Lower lobe of right lung (tissue), 2 donors: ENCODE measurements at places on chromosomes 1 and 21.

- DNase-seq: no peak
Observed at GRCh38 chr1:156392452-156392853, 23.4 kb downstream of the RHBG start.

- DNase-seq: no peak
Observed at GRCh38 chr1:183205196-183205781, 19.2 kb downstream of the LAMC2 start.

- no peak for DNase-seq
Observed at GRCh38 chr1:196180847-196181593, 427.2 kb downstream of the KCNT2 start.

DNA sequence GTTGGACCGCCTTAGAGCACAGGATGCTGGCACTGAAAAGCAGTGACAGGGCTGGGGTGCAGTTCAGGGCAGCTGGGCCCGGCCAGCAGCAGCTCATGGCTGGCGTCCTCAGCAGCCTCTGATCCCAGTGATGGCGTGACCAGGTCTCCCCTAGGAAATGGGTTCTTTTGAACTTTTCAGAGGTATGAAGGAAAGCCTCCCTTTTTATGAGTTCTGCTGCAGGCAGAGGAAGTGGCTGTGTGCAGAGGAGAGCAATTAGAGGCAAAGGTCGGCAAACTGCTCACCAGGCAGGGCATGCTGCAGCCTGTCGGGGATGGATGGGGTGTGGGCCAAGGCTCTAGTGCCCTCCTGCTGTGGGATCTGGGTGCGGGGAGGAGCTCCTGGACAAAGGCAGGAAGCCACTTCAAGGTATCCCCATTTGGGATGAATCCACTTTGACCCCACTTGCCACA is 45.6 kb upstream of the RAB4A start:
- DNase-seq: no peak

DNA sequence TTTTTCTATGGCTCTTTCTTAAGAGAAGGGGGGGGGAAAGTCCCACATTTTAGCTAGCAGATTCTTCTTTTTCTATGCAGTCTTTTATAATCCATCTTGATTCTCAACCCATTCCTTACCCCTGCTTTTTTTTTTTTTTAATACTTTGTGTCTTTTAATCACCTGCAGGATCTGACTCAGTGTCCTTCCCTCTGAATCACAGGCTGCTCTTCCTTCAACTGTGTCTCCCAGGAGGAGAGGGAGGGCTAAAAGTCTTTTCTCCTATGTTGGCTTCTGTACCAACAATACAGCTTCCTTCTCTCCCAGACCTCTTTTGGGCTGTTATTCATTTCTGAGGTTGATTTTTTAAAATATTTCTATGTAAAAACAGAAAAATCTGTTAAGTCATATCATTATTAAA is 686.2 kb downstream of the ADGRL2 start:
- DNase-seq: no peak

DNA sequence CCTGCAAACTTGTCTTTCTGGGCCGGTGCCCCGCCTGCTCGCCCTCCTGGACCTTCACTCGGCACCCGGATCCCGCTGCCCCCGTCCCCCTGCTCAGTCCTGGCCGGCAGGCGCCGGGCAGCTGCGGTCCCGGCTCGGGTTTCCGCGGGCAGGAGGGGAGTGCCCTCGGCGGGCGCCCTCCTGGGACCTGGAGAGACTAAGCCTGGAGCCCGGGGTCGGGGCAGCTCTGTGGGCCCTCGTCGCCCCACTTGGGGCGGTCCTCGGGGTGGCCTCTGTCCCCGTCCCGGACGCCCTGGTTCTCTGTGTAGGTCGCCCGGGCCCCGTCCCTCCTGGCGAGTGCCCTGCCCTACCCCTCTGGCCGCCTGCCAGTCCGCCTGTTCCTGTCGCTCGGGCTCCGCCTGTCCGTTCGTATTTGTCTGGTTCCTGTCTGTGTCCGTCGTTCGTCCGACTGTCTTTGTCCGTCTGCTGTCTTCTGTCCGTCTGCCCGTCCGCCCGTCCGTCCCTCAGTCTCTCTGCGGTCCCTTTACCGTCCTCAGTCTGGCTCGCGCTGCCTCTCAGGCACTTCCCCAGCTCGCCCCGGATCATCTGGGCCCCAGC is 490 bp downstream of the SERINC2 start:
- peak; percentile 89 for DNase-seq

DNA sequence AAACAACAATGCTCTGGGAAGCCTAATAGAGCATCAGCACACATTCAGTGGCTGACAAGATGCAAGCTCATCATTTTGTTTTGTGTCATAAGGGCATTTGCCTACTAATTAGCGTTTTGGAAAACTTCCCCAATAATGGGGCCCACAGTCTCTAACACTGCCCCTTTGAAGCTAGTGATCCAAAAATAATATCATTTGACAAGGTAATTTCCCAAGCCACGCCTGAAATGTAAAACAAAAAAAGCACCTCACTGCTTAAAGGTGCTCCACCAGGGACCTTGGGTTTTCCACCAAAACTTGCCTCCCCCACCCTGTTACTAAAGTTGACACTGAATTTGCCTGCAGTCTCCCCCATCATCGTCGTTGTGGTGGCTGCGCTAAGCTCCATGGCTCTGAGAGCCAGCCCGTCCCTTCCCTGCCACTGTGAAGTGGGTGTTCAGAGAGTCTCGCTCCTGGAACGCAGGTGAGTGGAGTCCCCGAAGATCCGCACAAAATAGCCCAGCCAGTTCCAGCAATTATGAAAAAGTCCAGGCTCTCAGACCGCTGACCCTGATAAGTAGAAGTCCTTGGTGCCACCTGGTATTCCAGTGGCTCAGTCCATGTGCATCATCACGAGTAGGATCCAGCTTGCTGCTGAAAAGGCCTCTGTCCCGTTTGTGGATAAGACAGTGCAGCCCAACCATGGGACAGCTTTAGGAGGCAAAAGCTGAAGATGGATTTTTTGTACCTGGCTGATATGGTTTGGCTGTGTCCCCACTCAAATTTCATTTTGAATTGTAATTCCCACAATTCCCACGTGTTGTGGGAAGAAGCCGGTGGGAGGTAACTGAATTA is 52.2 kb downstream of the RAB3GAP2 start:
- no peak for DNase-seq

DNA sequence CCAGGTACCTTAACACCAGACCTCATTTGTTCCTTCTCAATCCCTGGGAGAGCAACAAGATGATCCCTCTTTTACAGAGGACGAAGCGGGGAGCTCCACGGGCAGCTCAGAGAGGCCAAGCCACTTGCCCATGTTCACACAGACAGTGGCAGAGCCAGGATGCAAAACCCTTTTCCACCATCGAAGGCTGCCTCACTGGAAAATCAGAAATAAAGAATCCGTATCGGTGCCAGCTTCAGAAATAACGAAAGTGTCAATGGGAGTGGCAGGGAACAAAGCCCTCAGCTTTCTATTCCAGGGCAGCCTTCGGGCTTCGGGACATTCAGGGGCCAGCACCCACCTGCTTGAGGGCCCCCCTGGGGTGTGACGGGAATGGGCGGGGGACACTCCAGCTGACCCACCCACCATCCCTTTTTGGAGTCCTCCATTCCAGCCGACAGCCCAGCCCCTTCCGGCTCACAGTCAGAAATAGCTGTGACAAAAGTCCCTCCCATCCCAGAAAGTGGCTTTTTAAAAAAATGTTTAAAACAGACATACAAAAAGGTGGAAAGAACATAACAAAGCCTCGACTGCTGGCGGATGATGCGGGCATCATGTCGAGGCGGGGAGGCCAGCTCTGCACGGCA is 6.0 kb downstream of the IFFO2 start:
- peak; percentile 74 for DNase-seq

GRCh38 chr1:210394281-210394821 is 65.6 kb downstream of the HHAT start:
- no peak for DNase-seq

DNA sequence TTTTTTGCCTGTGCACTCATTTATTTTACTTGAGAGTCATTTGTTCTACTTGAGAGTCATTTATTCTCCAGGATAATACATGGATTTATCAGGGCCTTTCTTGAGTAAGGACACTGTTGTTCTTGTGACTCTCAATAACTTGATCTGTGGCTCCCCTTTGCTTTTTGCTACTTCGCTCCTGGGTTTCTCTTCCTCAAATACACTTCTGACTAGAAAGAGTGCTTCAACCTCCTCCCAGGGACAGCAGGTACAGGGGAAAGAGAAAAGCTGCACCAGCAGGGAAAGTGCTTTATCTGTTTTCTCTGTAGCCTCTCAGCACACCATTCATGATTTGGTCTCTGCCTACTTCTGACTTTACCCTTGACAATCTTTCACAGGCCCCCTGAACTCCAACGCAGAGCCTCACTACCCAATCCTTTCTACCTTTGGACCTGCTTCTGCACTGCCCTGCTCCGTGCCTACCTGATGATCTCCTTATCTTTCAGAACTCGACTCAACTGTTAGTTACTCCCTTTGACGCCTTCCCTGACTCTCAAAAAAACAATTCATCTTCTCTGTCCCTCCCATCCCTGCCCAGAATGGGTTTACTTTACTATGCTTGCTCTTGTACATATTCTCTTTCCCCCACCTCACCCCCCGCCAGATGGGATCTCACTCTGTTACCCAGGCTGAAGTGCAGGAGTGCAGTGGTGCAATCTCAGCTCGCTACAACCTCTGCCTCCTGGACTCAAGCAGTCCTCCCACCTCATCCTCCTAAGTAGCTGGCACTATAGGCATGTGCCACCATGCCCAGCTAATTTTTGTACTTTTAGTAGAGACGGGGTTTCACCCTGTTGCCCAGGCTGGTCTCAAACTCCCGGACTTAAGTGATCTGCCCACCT is 15.6 kb upstream of the PIGM start:
- DNase-seq: no peak

DNA sequence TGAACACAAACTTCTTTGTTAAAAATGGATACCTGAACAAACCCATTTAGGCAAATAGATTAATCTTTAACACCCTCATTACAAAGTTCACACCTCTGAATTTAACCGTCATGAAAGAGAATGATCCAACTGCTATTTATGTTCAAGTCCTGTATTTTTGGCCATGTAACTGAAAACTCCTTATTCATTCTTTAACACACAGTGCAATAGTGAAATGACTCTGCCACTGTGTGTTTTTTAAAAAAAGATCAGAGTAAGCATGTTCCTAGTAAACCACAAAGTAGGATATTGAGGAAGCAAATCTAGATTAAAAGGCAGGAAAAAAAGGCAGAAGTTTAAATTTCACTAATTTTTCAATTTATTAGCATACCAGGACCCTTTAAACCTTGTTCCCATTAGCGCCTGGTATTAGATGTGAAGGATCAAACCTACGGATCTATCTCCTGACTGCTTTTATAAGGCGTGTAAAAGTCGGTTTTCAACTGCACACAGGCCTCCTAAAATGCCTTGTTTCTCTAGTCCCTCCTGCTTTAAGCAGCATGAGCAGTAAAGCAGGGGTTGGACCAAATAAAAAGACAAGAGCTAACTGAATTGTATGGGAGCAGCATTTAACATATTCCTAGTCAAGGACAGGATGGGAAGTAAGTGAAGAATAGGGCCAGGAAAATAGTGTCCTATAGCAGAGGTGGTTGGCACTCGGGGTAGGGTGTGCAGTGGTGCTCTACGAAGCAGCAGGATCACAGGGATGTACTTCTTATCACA is 33.4 kb downstream of the NUCKS1 start:
- no peak for DNase-seq

GRCh38 chr1:207259391-207259790 is 62.1 kb upstream of the CD55 start:
- DNase-seq: no peak

DNA sequence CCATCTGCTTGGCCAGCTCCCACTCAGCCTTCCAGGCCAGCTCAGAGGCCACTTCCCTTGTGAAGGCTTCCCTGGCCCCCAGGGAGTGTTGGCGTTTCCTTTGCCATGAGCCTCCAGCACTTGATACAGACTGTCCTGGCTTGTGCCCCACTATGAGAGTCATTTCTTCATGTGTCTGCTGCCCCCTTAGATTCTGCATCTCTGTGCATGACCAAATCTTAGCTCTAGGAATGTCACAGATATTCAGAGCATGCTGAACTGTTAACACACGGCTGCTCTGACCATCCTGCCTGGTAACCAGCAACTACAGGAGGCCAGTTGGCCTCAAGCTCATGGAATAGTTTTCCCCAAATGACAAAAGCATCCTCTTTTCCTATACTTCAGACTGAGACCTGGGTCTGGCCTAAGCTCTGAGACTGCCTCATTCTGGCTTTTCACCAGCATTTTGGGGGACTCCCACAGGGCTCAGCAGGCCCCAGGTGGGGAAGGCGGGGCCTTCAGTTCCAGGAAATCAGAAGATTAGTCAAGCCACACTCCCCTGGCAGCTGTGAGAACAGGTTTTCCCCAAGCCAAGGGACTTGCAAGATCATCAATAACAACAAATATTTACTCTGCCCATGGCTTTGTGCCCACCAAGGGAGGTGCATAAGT is 182.6 kb upstream of the EDN2 start:
- no peak for DNase-seq

- DNase-seq: no peak
Observed at GRCh38 chr1:115839679-115840237, 1.2 kb downstream of the NHLH2 start.

GRCh38 chr1:213416461-213417224 is 365.6 kb downstream of the RPS6KC1 start:
- DNase-seq: no peak

- no peak for DNase-seq
Observed at GRCh38 chr1:152946248-152946647, 758 bp upstream of the SPRR5 start.

- no peak for DNase-seq
Observed at GRCh38 chr1:6351480-6352137, 42.0 kb downstream of the ACOT7 start.

DNA sequence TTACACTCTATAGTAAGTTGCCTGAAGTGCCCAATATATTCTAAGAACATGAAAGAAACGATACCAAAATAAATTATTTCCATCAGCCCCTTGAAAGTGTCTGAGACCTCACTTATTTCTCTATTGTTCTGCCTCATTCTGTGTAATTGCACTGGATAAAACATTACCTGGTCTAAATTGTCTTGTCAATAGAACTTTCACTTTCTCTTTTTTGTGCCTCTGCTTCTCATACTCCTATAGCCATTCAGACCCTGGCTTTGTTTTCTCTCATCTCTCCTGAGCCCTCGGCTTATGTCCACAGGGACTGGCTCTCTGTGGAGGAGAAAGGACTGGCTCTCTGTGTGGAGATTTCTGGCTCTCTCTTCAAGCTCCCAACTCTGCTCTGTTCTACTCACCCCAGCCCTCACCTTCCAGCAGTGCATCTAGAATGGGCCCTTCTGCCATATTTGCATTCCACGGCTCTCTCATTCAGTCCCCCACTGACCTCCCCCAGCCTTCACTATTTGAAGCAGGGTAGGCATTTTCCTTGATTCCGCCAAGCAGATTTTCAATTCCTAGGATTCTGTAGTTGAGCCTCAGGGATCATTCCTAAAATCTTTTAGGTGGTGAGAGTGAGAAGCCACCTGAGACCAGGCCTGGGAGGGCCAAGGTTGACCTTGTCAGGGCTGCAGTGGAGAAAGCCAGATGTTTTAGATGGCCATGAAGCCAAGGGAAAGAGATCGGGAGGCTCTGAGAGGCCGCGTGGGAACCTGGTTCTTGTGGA is 15.9 kb upstream of the GALNT2 start:
- DNase-seq: no peak

- no peak for DNase-seq
Observed at GRCh38 chr1:234656944-234657654, 47.1 kb upstream of the IRF2BP2 start.

DNA sequence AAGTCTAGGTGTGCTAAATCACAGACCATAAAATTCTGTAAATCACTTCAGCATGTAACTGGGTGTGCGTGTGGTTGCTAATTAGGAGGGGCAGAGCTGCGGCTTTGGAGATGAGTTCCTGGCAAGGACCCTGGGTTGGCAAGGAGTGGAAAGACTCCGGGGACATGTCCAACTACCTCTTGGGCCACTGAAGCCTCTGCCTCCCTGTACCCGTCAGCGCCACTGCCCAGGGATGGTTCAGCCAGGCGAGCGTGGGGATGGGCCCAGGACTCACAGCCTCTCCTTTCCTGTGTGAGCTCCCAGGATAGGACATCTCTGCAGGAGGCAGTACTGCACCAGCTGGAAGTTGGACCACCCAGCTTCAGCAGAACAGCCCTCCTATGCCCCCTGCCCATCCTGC is 386.4 kb upstream of the VAMP3 start:
- DNase-seq: no peak
